ENCODE measurements at places on chromosomes 2 and 18.

DNA sequence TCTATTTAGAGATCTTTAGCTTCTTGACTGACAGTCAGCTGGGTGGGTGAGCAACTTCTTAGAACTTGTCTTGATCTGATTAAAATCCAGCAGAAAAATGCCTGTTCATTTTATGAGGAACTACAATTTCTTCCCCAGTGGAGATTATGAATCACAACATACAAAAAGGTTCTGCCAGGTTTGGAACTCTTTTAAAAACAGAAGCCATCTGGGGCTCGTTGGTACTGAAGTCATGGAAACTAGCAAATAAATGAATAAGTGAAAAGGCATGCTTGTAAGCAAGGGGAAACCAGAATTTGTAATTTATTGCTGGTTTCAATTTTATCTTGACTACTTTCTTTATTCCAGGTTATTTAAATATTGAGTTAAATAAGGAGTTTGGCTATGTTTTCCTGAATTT, 767.4 kb downstream of the MBD2 start:
- no peak for DNase-seq

GRCh38 chr2:48483506-48483905, 46.4 kb upstream of the STON1 start:
- no peak for DNase-seq

GRCh38 chr18:55018602-55019001, 59.3 kb upstream of the CCDC68 start:
- DNase-seq: no peak

DNA sequence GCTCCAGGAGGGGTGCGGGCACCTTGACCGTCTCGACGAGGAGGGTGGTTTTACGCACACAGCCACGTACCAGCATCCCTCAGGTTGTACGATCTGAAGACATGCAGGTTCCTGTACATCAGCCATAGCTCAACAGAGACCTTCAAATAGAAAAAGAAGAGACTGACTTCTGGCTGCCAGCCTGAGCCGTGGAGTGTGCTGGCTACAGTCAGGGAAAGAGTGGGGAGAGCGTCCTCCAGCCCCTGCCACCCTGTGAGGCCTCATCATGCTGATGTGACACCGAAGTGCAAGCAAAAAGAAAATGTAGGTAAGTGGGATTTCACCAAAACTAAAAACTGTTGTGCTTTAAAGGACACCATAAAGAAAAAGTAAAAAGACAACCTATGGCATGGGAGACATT, 47.0 kb downstream of the ADI1 start:
- DNase-seq: no peak

GRCh38 chr18:21820033-21820810, 79.6 kb downstream of the MIB1 start:
- DNase-seq: no peak

DNA sequence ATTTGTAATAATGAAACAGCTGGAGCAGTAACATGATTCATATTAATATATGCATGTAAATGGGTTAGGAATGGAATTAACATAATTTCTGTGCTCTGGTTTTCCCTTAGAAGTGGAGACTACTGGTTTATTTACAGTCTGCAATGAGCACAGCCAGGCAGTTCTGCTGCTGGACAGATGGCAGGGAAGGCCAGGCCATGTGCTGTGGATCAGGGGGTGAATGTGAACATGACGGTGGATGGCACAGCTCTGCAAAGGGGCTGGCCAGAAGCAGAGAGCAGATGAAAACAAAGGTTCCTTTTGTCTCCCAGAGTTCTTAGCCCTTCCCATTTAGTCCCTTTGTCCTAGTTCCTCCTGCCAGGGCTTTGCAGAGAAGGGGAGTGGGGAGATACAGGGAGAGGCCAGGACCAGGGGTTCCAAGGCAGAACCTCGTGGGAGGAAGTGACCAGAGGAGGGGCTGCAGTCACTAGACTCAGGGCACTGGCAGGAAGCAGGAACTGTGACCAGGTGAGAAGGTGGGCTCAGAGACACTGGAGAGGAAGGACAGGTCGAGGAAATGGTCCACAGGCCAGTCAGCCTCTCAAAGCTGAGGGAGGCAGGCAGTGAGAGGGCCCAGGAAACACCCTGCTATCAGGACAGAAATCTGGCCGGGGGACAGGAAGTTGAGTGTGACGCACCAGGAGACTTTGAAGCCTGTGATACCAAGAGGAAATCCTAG, 112.9 kb upstream of the ATP8B1 start:
- no peak for DNase-seq

- no peak for DNase-seq
Measured at GRCh38 chr2:100721693-100722092, 98.2 kb upstream of the NPAS2 start.

DNA sequence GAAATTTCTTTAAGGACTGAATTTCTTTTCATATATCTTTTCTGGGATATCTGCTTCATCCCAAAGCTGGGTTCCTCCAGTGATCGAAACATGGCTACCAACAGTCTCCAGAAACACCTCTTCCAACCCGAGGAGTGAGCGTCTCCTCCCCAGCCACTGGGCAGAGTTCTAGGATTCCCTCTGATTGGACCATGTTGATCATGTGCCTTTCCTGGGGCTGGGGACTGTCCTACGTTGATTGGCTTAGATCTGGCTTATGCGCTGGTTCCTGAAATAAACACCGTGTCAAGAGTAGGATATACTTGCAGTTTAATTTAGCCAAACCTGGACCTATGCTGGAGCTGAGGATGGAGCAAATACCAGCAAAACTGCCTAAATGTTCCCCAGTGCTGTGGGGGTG, 55.5 kb upstream of the SLC16A14 start:
- no peak for DNase-seq

Data from stimulated activated CD4-positive, alpha-beta T cell treated with anti-CD3 and anti-CD28 coated beads, Interleukin-1b, Interleukin-23, amount 100 ng/mL, for 4 hours (primary cell).